ENCODE measurements at places on chromosomes 2 and 18.

DNA sequence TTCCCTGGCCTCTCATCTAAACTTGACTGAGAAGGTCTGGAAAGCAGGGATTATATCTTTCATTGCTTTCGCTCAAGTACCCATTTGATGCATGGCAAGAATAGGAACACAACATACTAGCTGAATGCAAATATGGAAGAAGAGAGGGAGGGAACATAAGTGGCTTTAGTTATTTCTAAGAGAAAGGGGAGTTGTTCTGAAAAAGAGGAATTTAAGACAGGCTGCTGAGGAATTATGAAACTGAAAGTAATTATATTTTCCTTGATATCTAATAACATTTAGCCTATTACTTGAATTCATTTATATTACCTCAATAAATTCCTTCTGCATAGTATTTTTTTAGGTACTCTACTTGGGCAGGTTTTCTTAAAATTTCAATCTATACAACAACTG lies 105.8 kb upstream of the TTN start:
- DNase-seq: no peak

DNA sequence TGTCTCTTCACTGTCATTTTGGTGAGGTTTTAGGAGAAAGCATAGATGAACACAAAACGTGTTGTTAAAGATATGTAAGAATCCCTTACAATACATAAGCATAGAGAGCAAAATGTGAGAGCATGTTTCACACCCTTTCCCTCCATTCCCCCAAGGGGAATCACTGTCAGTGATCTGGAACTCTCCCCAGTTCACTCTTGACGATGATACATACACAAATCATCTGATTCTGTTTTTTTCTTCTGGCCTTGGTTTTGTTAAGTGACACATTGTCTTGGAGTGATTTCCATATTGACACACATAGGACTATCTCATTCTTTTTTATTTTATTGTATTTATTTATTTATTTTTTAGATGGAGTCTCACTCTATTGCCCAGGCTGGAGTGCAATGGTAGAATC lies 53.7 kb upstream of the TANC1 start:
- no peak for DNase-seq

GRCh38 chr2:241200822-241201395 lies 12.4 kb downstream of the ANO7 start:
- no peak for DNase-seq

GRCh38 chr2:227592694-227593387 lies 5.9 kb upstream of the SCYGR2 start:
- DNase-seq: no peak

DNA sequence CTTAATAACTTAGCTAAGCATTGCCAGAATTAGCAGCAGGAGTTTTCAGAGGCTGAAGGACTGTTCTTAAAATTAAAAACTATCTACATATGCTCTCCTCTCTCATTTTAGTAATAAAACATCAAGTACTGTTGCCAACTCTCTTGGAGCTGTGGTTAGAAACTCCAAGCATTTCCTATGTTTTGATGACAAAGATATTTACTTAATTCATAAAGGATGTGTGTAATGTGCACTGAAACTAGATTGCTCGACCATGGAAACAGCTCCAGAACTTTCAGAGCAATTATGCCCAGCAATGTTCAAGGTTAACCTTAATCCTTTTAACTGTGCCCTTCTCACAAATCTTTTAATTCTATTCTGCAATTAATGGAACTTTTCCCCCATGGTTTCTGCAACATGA lies 8.4 kb downstream of the GRP start:
- no peak for DNase-seq

DNA sequence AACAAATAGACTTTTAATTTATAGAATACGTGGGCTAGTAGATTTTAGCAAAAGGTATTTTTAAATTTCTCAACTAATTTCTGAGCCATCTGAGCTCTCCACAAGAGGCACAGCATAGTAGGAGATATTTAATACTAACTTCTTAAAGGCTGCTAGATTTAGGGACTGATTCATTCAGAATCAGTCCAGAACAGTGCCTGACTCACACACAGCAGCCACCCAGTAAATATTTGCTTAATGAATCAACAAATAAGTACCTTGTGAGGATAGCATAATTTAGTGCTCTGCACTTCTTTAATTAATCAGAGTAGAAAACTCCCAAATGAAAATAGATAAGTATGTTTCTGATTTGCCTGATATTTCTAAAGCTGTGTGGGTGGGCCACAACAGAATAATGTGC lies 35.6 kb upstream of the SYT4 start:
- no peak for DNase-seq

DNA sequence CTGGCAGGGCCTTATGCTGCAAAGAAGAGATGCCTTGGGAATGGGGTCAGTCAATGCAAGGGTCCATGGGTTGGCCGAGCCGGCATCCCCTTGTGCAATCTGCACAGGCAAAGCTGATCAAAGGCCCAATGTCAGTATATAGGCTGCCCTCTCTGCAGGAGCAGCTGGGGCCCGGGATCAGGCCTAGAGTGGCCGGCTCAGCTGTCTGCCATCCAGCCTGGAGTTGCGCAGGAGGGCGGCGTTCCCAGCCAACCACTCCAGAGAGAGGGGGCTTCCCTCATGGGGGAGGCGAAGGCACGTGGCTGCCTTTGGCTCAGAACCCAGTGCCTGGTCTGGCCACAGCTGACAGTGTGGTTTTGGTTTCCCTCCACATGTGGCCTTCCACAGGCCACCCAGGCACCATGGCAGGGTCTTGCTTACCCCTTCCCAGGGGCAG lies 3.9 kb downstream of the INPP5D start:
- no peak for DNase-seq

DNA sequence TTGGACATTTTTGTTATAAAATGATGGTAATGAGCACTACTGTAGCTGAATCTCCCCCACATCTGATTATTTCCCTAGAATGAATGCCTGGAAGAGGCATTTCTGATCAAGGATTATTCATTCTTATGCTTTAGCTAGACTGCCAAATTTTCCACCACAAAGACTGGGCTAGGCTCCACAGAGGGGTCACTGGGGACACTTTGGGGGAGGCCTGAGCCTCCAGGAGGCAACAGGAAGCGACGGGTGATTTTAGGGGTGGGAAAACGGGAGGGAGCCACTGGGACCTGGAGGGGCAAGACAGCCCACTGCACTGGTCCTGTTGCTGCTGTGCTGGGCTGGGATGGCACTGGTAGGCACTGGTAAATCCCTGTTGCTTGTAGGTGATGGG lies 2.4 kb upstream of the ASB1 start:
- no peak for DNase-seq

- no peak for DNase-seq
These were observed 40.2 kb downstream of the SOCS6 start for GRCh38 chr18:70329071-70329470.

DNA sequence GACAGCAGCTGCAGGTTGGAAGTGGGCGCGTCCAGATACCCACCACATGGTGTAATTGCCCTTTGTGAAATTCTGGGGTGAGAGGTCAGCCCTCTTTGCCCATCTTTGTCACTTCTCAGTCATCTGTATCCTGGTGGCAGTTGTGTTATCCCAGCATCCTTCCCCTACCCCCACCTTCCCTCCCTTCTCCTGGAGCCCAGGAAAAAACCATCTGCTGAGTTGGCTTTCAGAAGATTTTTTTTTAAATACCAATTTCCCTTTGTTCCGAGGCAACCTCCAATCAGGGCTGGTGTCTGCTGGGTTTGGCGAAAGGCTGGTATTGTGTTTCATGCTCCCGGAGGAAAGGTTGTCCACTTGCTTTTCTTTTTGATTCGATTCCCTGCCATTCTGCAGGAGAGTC lies 35.2 kb downstream of the SETBP1 start:
- DNase-seq: no peak

DNA sequence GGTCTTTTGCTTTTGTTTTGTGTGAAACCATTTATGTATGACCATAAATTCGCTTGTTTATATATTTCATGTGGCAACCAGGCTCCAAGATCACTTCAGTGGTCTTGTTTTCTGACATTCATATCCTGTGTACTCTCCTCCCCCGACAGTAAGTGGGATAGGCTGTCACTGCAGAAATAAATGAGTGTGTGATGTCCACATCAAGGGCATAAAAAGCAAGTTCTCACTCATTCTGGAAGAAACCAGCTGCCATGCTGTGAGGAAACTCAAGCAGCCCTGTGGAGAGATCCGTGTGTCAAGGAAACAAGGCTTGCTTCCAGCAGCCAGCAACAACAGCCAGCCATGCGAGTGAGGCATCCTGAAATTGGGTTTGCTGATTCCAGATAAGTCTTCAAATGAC lies 39.2 kb upstream of the GNAL start:
- no peak for DNase-seq

GRCh38 chr2:175414882-175415487 lies 233.5 kb upstream of the ATP5MC3 start:
- no peak for DNase-seq

DNA sequence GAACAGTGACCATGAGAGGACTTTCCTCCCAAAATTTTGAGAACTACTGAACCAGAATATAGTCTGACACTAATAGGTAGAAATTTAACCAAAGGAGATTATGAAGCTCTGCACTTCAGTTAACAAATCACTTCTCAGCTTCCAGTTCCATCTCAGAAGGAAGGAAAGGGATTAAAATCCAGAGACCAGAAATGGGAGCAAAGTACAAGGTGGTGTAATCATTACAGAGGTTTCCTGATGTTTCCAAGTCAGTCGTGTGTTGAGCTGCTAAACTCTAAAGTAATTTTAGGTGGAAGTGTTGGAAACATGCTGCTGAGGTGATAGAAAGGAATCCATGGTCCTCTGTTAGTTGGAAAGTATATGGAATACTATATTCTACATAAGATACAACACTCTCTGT lies 10.8 kb downstream of the TYMS start:
- DNase-seq: no peak

DNA sequence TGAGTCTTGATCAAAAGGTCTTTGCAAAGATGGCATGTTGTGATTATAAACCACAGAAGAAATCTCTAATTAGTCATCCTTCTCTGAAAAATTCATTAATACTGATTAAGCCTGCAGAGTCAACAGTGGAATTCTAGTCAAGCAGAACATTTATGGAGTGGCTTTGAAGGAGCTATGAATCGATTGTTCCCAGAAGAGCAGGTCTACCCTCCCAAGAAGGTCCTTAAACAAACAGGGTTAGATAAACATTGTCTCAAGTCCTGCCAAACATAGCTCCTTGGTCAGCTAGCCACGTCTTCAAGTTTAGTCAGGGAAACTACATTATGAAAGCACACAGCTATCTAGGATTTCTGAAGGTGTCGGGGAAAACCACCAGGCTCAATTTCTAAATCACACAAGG lies 88.9 kb downstream of the ITGA4 start:
- DNase-seq: no peak

DNA sequence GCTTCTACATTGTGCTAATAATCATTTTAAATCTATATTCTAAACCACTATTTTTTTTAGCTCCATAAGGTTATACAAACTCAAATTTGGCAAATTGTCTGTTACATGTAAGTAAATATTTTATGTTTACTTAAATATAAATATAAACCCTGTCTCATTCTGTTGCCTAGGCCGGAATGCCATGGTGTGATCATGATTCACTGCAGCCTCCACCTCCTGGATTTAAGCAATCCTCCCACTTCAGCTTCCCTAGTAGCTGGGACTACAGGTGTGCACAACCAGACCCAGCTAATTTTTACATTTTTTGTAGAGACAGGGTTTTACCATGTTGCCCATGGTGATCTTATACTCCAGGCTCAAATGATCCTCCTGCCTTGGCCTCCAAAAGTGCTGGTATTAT lies 124.7 kb downstream of the MEIS1 start:
- DNase-seq: no peak

GRCh38 chr18:8287196-8287885 lies 321.9 kb upstream of the RAB12 start:
- DNase-seq: no peak

- DNase-seq: no peak
These were observed 801.3 kb downstream of the ERBB4 start for GRCh38 chr2:211737282-211737681.

DNA sequence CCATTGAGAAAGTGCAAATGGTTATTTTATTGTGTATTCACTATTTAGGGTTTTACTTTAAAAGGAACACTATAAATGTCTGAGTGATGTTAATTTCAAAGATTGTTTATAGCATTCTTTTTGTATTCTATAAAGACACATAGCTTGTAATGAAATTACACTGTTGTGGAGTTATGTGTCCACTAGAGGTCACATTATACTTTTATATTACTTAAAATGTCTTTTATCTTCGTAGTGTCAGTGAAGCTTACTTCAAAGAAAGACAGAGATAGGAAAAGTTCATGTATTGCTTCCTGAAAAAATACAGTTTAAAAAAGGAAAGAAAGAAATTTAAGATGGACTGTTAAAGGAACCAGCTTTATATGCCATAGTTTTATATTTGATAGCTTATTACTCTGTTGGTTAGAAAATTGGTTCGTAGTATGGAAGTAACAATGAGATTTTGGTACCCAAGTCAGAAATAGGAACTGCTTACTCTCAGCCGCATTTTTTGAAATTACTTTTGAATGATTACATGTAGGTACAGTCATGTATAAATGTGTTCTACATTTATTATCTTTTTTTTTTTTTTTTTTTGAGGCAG lies 20.5 kb downstream of the APLF start:
- DNase-seq: no peak

- no peak for DNase-seq
These were observed 808.6 kb downstream of the RNF144A start for GRCh38 chr2:7725850-7726242.

DNA sequence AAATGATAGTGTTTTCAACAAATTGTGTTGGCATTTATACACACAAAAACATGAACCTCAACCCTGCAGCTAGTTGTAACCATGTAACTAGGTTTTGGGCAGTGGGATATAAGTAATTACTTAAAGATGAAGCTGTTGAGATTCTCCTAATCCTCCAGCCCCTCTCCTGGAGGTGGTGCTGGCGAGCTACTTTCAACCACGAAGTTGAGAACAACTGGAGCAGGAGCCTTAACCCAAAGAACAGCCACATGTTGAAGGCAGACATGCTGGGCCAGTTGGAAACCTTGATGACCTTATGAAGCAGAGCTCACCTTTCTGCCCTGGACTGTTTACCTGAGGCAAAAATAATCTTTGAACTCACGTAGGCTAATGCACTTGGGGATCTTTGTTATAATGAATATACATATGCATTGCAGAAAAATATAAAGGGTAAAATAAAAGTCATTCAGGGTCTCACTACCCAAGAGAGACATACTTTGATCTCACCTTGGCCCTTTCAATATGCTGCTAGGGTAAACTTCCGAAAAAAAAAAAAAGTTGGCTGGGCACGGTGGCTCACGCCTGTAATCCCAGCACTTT lies 89.6 kb upstream of the NPAS2 start:
- DNase-seq: no peak

- DNase-seq: no peak
These were observed 97.7 kb upstream of the CAB39 start for GRCh38 chr2:230614913-230615332.

DNA sequence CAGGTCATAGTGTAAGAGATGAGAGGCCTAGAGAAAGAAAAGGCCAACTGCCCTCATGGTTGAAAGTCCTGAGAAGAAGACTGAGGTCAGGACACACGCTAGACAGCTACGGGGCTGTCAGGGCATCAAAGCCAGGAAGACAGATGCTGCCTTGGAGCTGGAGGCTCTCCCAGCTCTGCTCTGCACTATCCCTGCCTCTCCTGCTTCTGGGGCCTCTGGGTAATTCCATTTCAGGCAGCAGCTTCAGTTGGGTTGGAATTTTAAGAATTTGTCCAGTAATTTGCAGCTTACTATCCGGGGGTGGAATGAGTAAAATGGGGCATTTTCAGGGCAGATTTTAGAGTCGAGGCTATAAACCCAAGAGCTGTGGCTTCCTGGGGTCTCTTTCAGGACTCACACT lies 76.2 kb upstream of the CTAGE1 start:
- DNase-seq: no peak

Measured in thoracic aorta (tissue), 2 donors.